ENCODE measurements at places on chromosomes 1 and 21. TPM values are rescaled to one million over a fixed set of nuclear protein-coding genes. Genes with fewer than 3 reads are reported as not detected.

GRCh38 chr1:72649991-72650390 is 367.7 kb upstream of the NEGR1 start:
- DNase-seq = no peak

GRCh38 chr1:172268237-172268636 is 152.2 kb upstream of the C1orf105 start:
- DNase-seq = no peak

- no peak for DNase-seq
These were observed 389.7 kb downstream of the LMO4 start for GRCh38 chr1:87718241-87718950.

GRCh38 chr1:115839029-115839678 is 1.8 kb downstream of the NHLH2 start:
- peak; percentile 64 for DNase-seq

DNA sequence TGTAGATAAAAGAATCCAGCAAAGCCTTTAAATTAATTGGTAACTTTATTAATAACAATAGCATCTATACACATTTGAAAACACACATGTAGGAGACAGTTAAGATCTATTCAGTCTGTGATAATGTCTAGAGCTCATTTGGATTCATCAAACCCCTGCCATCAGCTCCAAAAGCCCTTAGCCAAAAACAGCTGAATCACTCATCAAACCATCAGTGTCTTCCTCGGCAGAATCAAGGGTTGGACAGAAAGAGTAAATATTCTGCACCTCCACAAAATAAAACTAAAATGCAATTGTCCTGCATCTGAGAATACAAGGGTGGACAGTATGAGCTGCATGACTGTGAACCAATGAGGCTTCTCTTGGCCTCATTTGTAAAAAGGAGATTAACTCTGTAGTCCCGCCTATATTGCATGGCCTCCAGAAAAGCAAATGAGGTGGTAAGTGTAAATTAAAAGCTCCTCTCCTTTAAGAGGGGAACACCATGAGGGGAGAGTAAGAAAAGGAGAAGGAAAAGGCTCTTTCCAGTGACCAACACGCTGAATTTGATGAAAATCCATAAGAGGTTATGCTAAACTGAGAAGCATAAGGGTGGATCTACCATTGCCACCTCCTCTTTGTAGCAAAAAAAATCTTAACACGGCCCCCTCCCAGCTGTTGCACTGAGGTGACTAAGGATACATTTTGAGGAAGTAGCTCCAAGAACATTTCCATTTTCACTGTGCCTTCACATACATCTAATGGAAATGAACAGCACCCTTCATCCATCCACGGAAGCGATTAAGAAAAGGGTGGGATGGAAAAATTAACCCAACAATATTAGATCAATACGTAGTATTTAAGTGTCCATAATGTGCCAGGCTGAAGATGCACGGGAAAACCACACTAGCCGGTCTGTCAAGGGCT is 14.7 kb upstream of the BOLA1 start:
- no peak for DNase-seq

DNA sequence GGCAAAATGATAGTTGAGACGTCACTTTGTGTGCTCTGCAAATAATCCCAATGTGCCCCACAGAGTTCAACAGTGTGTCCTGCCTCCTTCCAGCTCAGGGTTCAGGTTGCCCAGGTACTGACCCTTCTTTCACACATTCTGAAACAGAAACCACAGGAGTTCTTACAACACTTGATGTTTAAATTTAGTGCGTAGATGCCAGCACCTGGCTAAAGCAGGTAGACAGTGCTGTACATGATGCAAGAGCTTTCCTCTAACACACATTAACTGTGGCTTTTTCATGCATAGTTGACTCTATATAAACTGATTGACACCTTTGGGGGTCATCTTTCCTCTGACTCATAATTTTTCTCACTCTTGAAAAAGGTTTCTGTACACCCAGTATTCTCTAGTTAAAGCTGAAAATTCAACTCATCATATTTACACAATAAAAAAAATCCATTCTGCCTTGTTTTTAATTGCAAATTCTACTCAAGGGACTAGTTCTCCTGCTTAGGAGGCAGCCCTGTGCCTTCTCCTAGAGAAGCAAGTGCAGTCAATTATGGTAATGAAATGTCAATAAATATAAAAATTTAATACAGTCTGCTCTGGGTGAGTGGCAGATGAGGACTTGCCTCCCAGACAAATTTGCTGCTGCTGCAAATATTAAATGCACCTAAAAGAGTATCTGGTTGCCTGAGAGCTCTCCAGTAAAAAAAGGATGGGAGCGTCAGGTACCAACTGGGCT is 91.4 kb downstream of the NR5A2 start:
- DNase-seq = no peak

- no peak for DNase-seq
These were observed 29.2 kb downstream of the CDC7 start for GRCh38 chr1:91529856-91530255.

DNA sequence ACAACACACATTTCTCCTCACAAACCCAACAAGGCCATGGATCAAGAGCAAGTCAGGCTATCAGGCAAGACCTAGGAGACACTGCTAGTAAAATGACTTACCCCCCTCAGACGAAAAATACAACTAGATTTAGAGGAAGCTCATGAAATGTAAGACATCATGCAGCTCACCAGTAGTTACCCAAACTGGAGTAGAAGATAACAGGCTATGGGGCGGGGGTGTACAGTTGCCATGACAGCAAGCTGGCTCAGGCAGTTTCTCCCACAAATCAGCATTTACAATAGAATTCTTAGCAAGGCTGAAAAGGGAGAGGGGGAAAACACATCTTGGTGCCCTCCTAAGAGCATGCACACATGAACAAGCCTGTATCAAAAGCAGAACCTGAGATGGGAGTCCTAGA is 13.9 kb downstream of the TPM3 start:
- no peak for DNase-seq

DNA sequence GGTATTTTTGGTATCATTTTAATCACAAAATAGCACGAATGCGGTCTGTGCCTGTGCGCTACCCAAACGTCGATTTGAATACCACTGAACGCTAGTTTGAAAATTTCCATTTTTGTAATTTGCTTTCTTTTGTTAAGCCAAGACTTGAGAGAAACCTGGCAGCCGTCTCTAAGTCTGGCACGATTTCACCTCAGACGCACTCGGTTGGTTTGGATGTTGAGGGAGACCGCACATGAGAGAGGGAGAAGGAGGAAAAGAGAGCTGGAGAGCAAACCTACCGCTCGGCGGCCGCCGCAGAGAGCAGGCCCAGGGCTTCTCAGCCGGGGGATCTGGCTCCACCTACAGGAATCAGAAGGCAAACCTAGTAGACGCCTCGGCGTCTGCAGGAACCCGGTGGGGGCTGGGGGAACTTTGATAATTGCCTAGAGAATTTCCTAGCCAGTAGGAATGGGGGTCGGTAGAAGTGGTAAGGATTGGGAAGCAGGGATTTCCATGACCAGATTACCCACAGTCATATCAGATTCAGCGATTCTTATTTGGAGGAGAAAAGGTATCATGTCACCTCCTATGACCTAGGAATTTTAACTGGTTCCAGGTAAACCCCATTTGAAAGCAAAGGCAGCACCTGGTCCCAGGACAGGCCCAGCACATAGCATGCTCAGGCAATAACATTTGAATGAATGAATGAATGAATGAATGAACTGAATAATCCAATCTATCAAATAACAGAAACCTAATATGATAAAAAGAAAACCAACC is 83.2 kb downstream of the TM2D1 start:
- peak; percentile 69 for DNase-seq

GRCh38 chr1:93569489-93569888 is 112.1 kb downstream of the BCAR3 start:
- no peak for DNase-seq

DNA sequence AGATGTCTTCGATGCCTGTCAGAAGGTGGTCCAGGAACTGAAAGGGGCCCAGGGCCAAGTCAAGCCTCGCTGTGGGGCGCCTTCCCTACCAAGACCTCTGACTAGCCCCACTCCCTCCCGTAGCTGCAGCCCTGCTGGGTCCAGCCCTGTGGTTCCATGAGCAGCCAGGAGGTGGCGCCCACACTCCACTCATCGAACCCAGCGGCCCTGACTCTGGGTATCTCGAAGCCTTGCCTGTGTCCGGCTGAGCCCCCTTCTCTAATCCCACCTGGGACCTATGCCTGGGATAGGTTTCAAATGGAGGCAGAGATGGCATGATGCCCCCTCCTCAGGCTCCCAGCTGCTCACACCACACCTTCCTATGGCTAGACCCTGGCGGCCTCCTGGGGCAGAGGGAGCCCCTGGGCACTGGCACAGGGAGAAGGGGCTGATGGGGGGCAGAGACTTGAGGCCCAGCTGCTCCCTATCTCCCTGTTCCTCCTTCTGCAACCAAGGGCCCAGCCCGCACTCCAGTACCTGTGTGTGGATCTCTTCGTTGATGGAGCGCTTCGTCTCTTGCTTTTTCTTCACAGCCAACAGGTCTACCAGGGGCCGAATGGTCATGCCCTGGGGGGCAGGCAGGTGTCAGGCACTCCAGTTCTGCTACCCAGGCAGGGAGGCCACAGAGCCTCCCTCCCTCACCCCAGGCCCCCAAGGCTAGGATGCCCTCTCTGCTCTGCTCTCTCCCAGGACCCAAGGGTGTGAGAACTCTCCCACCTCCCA is 52.0 kb downstream of the SLC9A1 start:
- peak; percentile 94 for DNase-seq

GRCh38 chr1:55195521-55196233 is 19.5 kb downstream of the USP24 start:
- DNase-seq = no peak

GRCh38 chr1:87612956-87613355 is 284.3 kb downstream of the LMO4 start:
- DNase-seq = no peak

GRCh38 chr1:192984080-192984479 is 75.1 kb downstream of the UCHL5 start:
- DNase-seq = no peak

DNA sequence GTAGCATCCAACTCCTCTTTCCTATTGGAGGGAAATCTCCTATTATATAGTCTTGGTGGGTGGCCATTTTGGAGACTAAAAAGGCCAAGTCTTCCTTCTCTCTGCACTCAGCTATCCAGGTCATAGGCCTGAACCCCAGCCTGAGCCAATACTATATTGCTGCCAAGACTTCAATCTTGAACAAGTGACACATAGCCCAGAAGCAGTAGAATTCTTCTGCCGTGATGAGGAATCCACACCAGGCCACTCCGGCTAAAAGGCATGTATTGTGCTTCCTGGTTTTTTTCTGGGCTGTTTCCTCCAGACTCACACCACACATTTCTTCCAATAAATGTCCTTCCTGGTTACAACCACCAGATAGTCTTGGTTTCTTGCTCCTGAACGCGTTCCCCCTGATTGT is 43.0 kb downstream of the ATF3 start:
- no peak for DNase-seq

DNA sequence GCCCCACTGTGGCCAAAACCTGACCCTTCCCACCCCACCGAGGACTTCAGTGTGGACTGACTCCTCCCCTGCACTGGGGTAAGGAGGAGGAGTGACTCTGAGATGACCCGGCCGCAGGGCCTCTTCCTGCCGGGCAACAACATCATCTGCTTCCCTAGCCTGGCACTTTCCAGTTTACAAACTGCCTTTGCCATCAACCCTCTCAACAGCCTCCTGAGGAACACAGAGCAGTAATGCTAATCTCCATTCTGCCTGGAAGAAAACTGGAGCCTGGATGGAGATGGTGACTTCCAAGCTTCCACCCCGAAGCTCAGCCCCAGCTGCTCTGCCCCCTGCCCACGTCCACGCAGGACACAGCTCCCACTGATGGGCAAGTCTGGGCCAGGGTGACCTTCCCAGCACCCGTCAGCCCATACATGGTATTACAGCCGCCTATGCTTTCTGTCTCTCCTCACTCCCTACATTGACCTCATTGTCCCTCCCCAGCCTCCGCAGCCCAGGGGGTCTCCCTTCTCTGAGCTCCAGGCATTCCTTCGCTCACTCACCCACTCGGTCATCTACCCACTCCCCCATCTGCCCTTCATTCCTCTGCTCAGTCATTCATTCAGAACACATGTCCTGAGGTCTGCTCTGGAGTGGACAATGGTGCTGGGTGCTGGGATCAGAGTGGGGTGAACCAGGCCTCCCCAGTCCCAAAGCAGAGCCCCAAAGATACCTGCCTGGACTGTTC is 34.2 kb downstream of the RAP1GAP start:
- DNase-seq = no peak

DNA sequence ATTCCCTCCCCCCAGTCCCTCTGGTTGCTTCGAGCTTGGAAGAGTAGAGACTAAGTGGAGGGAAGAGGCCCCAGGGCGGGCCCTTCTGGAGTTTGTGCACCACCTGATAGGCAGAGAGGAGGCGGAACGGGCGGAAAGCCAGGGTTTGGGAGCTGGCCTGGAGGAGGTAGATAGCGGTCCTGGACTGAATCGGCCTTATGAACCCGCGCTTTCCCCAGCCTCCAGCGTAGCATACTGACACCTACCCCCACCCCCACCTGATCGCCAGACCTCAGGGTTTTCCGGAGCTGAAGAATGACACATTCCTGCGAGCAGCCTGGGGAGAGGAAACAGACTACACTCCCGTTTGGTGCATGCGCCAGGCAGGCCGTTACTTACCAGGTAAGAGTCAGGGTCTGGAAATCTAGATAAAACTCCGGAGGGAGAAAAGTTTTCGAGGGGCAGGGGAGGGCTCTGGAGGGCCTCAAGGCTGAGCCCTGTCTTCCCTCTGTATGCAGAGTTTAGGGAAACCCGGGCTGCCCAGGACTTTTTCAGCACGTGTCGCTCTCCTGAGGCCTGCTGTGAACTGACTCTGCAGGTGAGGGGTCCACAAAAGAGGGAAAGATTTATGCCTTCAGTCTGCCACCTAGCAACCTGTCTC is 705 bp downstream of the UROD start:
- DNase-seq = peak; percentile 53

- no peak for DNase-seq
These were observed 35.8 kb upstream of the PRSS38 start for GRCh38 chr1:227779685-227780084.

GRCh38 chr1:3373175-3373574 is 81.3 kb upstream of the ARHGEF16 start:
- DNase-seq = no peak

DNA sequence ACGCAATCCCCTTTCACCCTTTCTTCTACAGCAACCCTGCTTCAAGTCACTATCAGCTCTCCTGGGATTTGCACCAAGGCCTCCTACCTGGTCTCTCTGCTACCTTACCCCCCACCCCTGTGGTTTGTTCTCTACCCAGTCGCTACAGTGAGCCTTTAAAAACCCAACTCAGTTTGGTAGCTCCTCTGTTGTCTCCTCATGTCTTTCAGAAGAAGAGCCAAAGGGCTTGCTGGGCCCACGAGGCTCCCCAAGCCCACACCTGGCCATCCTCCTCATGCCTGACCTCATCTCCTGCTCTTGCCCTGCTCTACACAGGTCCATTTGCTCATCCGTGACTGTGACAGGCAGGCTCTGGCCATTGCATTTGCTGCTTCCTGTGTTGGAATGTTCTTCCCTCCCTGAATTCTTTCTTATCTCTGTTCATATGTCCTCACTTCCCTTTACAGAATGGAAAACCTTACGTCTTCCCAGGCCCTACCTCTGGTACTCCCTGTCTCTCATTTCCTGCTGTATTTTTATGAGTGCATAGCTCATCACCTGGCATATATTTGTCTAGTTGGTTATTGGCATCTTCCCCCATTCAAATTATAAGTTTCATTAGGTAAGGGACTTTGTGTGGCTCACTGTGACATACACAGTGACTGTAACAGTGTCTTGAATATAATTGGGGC is 3.3 kb downstream of the RGS16 start:
- no peak for DNase-seq

Gene IRF6
- total RNA-seq = 21.3 TPM

Gene ATF6
- 38.2 TPM for total RNA-seq

Gene OR6K3
- not detected for total RNA-seq

Gene NUP210L
- total RNA-seq = 0.15 TPM

Gene LAMB3
- 0.21 TPM for total RNA-seq

Gene C1orf210
- total RNA-seq = not detected

Gene RHCE
- total RNA-seq = 2.4 TPM
